Epithelial cell of proximal tubule (primary cell): ENCODE measurements at places on chromosomes 2 and 18.

DNA sequence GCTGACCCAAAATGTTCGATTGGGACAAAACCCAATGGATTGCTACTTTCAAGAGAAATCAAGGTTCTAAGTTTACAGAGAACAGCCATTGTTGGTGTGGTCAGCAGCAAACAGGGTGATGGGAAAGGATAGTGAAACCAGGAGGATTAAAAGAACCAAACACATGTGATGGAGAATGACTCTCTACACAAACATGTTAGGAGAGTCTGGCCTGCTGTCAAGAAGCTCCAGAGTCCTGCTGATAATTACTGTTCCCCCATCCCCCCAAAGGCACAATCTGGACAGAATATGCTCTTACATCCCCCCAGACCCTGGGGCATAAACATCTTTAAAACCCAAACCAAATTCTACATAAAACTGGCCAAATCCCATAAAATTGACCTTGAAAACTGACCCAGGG lies 32.0 kb upstream of the ACYP2 start:
- DNase-seq: no peak

DNA sequence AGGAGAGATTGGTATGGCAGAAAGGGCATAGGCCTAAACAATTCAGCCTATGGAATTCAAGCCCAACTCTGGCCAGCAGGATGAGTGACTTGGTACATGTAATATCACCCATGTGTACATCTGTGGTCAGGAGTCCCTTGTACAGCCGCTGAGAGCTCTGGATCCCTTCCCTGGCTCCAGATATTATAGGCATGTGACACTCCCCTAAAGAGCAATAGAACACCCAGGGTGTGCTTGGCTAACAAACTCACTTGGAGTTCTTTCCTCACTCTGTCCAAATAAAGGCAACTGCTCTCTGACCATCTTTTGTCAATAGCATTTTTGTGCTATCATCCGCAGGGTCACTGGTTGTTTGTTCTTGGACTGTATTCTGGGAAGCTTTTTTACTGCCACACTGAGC lies 197.4 kb upstream of the NCKAP5 start:
- no peak for DNase-seq

GRCh38 chr2:142286618-142287017 lies 155.8 kb upstream of the LRP1B start:
- no peak for DNase-seq

DNA sequence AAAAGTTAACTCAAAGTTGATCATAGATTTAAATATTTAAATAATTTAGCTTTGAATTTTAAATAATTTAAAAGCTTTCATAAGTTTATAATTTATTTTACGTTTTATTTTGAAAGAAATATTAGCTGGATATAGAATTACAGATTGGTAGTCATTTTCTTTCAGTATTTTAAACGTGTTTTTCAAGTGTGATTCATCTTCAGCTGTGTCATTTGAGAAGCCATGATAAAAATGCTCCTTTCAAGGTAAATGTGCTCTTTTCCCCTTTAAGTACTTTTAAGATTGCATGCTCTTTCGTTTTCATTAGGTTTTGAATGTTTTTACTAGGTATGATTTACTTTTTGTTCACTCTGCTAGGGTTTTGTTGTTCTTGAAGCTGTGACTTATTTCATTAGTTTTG lies 116.8 kb upstream of the FIGN start:
- DNase-seq: no peak

GRCh38 chr2:21260311-21260710 lies 136.5 kb downstream of the TDRD15 start:
- no peak for DNase-seq

DNA sequence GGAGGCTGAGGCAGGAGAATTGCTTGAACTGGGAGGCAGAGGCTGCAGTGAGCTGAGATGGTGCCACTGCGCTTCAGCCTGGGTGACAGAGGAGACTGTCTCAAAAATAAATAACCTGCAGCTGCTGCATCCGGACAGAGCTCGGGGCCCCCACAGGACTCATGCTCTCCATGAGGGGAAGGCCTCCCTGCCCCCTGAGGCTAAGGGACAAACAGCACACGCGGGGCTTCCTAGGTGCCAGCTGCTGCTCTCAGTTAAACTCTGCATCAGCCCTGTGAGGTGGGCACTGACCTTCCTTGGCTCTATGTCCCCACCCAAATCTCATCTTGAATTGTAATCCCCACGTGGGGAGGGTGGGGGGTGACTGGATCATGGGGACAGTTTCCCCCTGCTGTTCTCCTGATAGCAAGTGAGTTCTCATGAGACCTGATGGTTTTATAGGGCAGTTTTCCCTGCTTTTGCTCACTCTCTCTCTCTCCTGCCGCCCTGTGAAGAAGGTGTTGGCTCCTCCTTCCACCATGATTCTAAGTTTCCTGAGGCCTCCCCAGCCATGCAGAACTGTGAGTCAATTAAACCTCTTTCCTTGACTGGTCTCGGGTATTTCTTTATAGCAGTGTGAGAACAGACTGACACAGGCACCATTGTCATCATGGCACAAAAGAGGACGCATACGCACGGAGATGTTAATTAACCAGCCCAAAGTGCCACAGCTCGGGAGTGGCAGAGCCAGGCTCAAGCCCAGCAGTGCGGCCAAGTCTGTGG lies 49.9 kb upstream of the TAF1B start:
- no peak for DNase-seq

DNA sequence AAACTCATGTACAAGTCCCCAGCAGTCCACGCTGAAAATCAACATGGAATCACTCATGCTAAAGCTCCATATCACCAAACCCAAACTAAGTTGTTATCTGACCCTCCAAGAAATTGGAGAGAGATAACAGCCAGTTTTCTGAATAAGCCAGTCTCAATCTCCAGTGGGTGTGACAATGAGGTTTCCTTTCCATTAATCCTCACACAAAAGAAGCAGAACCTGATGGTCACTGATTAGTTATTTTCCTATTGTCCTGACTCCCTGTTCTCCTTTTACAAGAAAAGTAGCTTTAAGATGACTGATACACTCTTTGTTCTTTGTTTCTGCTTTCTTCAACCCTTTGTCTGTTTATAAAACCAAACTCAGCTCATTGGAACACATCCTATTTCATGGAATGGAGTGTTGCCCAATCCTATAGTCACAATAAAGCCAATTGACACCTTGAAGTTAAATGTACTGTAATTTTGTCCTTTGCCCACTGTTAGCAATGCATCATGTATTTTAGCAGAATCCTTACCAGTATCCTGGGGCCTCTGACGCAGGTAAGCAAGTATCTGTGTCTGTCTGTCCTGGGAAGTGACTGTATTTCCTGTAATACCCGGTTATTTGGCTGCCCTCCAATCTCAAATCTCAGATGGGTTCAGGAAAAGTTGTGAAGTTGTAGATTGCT lies 30.6 kb upstream of the SH3RF3 start:
- DNase-seq: no peak

DNA sequence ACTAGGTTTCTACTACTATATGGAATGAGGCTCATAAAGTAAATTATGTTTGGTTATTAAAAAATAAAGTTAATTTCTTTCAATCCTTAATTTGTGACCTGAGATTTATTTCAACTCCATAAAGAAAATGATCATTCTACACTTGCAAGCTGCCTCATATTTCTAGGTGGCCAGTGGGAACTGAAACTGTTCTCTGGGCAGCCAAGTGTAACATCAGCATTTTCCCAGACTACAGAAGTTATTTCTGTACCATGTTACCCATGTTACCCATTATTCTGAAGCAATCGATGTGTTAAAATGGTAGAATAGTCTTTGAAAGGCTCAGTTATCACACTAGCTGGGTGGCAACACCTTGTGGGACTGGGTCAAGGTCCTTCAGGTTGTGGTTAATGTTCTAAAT lies 139.3 kb upstream of the FBXO11 start:
- DNase-seq: no peak

DNA sequence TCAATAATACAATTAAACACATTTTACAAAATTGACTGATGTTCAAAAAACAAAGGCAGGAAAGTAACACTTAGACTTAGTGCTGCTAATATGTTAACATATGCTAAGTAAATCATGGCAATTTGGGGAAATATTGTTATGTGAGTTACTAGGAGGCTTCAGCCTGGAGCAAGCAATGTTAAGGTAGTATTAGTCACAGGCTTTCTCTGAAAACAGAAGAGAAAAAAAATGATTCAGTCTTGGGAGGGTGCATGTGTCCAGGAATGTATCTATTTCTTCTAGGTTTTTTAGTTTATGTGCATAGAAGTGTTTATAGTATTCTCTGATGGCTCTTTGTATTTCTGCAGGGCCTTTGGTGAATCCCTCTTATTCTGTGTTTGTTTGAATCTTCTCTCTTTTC lies 345.8 kb upstream of the TFPI start:
- DNase-seq: no peak

- DNase-seq: no peak
Observed at GRCh38 chr18:58180738-58181353, 136.8 kb downstream of the NEDD4L start.

DNA sequence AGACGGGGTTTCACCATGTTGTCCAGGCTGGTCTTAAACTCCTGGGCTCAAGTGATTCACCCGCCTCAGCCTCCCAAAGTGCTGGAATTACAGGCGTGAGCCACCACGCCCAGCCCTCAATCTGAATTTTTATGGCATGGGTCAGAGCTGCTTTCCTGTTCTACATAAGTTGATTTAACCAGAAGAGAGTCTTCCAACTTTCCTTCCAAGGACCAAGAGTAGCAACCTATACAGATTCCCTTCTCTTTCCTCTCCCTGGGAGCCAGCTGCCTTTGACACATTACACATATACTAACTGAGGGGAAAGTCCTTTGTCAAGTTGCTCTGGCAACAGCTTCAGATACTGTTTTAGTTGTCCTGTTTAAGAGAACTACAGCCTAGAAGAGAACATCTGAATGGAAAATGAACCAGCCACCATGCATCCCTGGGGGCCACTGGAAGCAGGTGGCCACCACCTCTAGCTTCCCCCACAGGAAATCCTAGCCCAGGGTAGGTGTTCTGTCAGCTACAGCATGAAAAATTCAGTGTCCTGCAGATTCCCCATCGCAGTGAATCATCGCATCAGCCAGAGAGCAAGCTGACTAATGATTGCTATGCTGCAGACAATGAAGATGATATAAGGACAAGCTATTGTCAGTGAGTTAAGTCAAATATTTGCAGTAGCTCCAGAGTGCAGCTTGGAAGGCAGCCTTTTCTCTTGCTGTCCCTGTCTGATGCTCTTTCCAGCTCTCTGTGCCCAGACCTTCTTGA lies 62.9 kb downstream of the POMC start:
- DNase-seq: peak; percentile 48
